ENCODE measurements at places on chromosomes 5 and 9. TPM values are rescaled to one million over a fixed set of nuclear protein-coding genes. Genes with fewer than 3 reads are reported as not detected.

DNA sequence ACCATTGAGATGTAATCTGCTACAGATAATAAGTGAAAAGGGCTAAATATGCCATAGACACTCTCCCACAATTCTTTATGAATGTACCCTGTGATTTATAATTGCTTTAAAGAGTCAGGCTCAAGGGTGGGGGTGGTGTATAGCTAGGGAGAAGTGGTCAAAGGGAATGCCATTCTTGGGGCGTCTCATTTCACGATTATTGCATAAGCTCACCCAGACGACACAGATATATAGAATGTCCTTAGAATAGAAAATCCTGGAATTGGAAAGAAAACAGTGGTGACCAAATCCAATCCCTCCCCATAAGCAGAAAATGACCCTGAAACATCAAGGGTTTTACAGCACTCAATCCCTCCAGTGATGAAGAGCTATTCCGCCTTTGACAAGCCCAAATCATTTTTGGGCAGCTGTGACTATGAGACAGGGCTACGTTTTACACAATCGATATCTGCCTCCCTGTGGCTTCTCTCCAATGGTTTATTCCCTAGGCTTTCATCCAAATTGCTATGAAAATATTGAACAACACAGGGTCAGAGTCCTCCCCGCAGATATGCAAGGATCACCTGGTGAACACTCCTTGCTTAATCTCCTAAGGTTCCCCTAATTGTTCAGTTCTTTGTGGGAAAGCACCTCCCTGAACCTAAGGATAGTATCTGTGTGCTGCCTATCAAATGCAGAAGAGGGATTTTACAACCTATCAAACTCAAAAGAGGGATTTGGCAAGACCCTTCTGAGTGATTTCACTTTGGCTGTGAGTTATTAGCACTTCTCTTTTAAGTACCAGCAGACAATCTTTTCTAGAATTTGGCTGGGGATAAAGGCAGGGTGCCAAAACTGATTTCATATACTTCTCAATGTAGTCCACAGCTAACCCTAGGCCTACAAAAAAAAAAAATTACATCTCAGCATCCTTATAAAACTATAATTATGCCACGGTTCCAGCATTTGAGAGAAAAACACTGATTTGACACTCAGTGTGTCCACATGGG lies 144.9 kb upstream of the CDH6 start:
- DNase-seq = no peak

- no peak for DNase-seq
These were observed 11.2 kb upstream of the JAK2 start for GRCh38 chr9:4973902-4974301.

Gene PRDM9
- total RNA-seq = not detected

DNA sequence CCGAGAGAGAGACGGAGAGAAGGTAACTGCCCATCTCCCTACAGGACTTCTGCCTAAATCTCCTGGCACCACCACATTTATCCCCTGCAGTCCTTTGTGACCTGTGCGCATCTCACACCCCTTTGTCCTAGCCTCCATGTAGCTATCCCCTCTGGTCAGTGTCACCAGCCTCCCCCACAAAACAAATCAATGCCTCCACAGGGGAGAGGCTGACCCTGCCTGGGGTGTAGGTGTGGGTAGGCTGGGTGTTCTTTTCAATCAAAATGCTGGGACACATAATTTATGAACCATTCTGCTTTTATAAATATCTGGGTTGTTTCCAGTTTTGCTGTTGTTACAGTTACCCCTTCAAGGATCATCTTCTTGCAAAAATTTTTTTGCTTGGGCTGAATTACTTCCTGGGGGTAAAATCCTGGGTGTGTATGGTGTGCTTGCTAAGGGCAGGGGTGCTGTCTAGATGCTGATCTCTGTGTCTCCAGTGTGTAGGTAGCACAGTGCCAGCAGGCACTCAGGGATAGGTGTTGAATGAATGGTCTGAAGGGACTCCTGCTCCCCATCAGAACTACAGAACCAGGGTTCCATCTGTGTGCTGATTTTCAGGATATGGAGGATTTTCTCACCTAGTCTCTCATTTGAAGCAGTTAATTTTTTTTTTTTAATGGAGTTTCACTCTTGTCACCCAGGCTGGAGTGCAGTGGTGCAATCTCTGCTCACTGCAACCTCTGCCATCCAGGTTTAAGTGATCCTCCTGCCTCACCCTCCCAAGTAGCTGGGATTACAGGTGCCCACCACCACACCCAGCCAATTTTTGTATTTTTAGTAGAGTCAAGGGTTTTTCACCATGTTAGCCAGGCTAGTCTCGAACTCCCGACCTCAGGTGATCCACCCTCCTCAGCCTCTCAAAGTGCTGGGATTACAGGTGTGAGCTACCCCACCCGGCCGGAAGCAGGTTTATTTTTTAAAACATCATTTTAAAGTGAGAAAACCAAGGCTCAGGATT lies at the start of gene GARIN3:
GARIN3 (minus strand) TSS at position 51 of the 1,000 bp plus-strand sequence. CDS start 96 bp downstream, outside the sequence.
- peak; percentile 32 for DNase-seq

- DNase-seq = no peak
These were observed 172.1 kb upstream of the PPP1R2B start for GRCh38 chr5:156677963-156678362.

DNA sequence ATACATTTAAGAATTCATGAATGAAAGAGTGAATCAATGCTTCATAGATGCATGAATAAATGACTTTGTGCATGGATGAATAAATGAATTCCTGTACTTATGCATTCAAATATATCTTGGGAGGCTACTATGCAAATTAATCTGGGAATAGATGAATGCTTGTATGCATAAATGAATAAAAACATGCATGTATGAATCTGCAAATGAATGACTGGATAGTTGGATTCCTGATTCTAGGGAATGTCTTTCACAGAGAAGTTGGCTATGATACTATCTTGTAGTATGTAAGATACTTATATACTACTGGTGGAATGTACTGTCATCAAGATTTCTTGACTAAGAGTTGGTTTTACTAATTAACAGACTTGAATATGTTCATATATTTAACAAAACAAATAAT lies 75.3 kb upstream of the ASTN2 start:
- no peak for DNase-seq

- DNase-seq = no peak
These were observed 46.3 kb downstream of the AOPEP start for GRCh38 chr9:94772639-94773303.

GRCh38 chr9:101508211-101508610 lies 25.4 kb upstream of the RNF20 start:
- no peak for DNase-seq

Gene PCDHGC4
- total RNA-seq = 2.8 TPM

- DNase-seq = no peak
These were observed 116.0 kb upstream of the RANBP3L start for GRCh38 chr5:36417668-36418067.

DNA sequence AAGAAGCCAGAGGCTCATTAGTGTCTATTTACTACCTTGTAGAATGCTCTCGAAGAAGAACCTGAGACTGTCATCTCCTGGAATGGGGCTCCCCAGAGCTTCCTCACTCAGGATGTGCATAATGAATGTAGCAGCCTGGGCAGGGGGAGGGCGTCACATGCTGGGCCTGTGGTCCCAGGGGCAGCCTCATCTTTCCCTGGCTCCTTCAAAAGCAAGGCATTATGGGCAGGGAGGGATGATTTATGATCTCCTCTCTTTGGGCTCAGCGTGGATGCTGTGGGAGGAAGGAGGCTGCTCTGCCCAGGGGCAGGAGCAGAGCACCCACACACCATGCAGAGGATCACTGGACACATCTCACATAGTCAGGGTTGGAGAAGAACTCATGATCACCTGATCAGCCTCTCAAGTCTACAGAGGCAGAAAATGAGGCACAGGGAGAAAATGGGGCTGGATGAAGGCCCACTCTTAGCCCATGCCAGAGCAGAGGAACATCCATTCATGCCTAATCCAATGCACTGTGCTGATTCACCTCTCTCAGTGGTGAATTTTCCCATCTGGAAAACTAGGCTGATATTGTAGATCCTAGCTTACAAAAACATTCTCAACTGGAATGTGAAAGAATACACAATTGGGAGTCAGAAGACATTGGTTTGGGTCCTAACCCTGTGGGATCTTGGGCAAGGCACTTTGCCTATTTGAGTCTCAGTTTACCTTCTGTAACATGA lies 173.7 kb downstream of the CARTPT start:
- DNase-seq = no peak

Gene GALNT12
- not detected for total RNA-seq
